ENCODE measurements at places on chromosomes 5 and 9.

- no peak for DNase-seq
Measured at GRCh38 chr5:41296066-41296465, 82.7 kb upstream of the C6 start.

- DNase-seq, result no peak
Measured at GRCh38 chr9:135009794-135010585, 77.5 kb upstream of the OLFM1 start.

- no peak for DNase-seq
Measured at GRCh38 chr5:92002721-92003274, 619.7 kb upstream of the ARRDC3 start.

DNA sequence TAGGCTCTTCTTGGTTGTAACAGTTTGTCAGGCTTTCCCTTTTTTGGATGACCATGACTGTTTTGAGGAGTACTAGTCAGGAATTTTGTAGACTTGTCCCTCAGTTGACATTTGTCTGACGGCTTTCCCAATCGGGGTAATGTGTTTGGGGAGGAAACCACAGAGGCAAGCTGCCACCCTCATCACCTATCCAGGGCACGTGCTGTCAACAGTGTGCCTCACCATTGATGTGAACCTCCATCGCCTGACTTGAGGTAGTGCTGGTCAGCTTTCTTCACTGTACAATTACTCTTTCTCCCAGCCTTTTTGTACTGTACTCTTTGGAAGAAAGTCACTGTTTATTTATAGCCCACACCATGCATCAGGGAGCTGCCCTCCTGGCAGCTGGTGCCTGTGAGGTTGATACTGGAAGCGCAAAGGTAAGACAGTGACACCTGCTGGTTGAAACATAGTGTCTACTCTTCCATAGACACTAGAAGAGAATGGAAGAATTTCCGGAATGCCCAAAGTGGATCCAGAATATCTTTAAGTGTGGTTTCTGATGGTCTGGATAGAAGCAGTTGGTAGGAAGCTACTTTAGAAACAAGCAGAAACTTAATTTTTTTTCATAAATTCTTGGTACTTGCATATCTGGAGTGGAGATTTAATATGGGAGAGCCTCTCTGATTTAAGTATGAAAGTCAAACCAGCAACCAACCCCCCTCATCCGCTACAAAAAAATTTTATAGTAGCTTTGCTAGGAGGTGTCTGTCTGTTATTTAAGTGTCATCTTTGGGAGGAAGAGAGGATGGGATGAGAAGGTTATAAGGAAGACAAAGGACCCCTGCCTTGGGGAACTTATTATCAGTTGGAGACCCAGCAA, 69.3 kb downstream of the SNX30 start:
- DNase-seq, result peak; percentile 15

GRCh38 chr9:120030847-120031246, 549.1 kb downstream of the CDK5RAP2 start:
- DNase-seq, result no peak

DNA sequence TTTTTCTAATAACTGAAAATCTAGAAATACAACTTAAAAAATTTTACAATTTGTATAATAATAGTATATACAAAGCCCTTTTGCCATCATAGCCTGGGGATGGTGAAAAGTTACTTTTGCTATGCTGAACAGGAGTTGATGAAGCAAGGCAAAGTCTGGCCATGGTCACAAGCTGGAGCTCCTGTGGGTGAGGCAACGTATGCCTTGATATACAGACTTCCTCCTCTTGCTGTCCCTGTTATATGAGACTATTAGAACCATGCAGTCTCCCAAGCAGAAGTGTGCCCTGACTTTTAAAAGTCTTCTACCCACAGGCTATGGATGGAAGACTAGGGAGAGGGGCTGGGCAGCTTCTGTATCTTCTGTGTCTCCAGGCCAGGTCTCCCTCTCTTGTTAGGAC, 15.7 kb downstream of the FAM151B start:
- no peak for DNase-seq
